ENCODE measurements at places on chromosomes 6 and 20.
A peak's percentile ranks its signal among the peaks of the same experiment; 100 is the strongest.

DNA sequence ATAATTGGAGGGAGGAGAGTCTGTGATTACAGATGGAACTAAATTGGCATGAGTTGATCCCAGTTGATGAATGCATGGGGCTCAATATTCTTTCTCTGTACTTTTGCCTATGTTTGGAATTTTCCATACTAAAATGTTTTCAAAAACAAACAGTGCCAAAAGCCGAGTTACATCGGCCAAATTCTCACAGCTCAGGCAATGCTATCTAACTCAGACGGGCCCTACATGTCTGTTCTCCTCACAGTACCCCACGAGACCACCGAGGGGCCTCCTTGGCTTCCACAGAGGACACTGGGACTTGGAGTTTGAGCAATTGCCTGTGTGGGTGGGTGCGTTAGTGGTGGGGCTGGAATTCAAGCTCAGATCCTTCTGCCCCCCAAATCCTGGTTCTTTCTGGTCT is 413.2 kb downstream of the CDH26 start:
- no peak for DNase-seq

GRCh38 chr6:161272635-161273273 is 1.1 kb downstream of the AGPAT4 start:
- no peak for DNase-seq

GRCh38 chr20:38246357-38247165 is 14.0 kb downstream of the KIAA1755 start:
- no peak for DNase-seq

- DNase-seq: no peak
Observed at GRCh38 chr20:1392443-1392692, 486 bp downstream of the FKBP1A start.

DNA sequence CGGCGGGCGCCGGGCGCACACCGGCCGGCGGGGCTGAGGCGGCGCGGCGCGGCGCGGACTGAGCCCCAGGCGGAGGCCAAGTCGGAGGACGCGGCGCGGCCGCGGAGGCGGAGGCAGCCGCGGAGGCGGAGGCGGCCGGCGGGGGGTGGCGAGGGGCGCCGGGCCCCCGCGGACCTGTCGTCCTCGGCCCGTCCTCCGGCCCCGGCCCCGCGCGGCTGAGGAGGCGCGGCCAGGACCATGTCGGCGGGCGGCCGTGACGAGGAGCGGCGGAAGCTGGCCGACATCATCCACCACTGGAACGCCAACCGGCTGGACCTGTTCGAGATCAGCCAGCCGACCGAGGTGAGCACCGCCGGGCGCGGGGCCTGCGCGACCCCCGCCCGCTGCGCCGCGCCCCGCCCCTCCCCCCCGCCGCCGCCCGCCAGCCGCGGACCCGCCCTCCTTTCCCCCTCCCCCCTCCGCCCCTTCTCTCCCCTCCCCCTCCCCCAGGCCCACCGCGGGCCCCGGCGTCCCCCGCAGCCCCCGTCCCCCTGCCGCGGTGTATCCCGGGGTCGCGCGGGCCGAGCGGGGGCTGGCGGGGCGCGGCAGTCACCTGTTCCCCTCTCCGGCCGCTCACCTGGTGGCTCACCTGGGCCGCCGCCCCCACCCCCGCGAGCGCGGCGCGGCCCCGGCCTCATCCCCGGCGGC is at the start of gene AFDN:
Gene AFDN, plus strand, starts transcription at position 16 of the 687 bp plus-strand sequence. Its CDS starts 222 bp downstream, at position 238.
- peak; percentile 85 for DNase-seq

GRCh38 chr6:144289006-144289405 is 3.9 kb downstream of the UTRN start:
- no peak for DNase-seq

DNA sequence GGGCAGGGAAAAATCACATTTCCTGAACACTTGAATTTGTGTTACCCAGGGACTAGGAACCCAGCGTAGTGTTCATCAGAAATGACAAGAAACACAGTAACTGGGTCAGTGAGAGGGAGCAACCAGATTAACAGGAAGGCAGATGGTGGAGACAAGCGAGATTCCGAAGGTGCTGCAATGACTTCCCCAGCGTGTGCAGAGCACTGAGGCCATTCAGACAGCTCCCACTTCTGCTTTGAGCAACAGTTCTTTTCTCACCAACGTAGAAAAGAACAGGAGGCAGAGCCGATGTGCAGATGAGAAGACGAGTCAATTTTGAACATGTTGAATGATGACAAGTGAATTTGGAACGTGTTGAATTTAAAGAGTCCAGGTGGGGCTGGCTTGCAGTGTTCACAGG is 63.1 kb upstream of the IFNGR1 start:
- no peak for DNase-seq

- DNase-seq: peak; percentile 45
Observed at GRCh38 chr6:142913036-142913510, 31.9 kb downstream of the HIVEP2 start.

DNA sequence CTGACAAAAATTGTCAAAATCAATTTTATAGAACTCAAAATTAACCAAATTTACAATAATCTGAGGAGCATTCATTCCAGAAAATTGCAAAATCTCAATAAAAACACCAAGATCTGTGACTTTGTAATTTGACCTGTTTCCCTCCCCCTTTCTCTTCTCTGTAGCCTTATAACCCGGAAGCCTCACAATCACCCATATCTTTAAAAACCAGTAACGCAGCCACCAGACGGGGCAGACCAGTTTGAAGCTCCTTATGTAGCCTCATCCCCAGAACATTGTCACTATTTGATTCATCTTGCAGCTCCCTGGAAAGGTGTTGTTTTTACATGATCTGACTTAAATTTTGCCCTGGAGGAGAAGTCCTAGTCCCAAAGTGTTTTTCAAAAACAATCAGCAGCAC is 27.5 kb upstream of the TGM6 start:
- no peak for DNase-seq

DNA sequence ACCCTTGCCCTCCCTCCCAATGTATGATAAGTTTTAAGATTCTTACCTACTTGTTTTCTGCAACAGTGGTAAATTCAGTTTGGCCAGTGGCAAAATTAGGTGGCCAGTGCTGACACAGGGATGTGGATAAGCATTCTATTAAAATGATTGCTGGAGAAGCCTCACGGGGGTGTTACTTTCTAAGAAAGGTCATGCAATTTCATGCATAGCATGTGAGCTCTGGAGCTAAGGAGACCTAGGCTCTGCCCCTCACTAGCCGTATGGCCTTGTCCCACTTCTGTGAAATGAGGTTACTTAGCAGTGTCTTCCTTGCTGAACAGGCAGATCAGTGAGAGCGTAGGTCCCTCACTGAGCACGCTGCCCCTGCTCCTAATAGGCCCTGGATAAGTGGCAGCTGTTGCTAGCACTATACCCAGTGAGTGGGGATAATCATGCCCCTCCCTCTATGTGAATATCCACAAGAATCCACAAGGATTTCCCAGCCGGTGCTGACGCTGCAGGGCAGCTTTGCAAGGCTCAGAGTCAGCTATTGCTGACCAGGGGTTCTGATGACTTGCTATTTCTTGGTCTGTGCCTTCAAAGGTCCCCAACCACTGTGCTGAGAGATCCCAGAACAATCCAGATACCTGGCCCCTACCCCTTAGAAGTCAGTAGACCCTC is 86.5 kb upstream of the MRPS10 start:
- DNase-seq: no peak

DNA sequence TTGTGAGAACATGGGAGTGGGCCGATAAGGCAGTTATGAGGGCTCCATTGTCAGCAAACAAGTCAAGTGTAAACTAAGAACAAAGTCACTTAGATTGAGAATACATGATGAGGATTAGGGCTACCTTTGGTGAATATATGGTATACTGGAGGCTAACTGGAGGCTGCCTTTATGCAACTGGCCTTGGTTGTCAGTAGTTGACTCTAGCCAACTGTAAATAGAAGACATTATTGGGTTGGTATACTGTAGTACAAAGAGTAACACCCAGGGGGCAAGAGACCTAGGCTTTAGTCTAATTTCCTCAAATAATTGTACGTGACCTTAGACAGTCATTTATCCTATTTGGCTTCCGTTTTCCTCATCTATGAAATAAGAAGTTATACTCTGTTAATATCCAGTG is 235.2 kb downstream of the ARID1B start:
- no peak for DNase-seq

DNA sequence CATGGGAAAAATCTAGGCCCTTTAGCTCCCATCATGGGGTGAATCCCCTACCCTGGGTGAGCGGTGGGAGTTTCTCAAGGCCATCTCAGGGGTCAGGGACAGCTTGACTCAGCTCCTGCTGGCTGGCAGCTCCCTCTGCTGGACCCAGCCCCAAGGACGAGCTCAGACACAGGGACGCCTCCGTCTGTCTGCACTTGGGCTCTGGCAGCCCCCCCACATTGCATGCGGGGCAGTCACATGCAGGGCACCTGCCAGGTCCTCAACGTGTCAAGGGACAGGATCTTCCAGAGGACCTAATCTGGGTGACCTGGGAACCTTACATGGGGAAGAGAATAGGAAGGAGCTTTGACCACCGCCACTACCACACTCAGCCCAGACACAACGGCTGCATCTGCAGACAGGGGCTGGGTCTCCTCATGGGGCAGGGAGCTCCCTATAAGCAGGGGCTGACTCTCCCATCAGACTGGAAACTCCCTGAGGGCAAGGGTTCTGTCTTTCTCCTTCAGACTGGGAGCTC is 173.4 kb downstream of the MRPL14 start:
- DNase-seq: no peak

DNA sequence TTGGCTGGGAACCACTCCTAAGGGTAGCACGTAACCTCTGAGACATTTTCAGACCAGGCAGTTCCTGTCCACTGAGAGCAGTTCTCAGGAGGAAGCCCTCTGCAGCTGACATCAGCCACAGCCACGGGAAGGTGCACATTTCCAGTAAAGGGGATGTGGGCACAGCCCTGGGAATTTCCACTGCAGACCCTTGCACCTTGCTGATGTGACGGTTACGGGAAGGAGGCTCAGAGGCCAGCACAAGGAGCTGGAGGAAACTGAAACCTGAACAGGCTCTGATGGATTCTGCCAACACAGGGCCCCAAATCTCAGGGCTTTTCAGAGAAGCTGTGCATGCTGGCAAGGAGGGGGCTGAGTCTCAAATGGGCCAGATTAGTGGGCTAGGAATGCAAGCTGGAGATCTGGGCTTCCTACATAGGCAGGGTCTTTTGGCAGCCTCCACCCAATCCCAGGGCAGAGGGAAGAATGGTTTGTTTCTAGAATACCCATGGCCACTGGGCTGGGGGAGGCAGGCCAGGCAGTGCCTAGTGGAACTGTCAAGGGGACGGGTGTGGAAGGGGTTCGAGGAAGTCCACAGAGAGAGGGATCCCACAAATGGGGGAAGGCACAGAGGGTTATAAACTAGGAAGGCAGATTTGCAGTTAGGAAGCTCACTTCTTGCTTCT is 14.2 kb downstream of the EBF4 start:
- no peak for DNase-seq

DNA sequence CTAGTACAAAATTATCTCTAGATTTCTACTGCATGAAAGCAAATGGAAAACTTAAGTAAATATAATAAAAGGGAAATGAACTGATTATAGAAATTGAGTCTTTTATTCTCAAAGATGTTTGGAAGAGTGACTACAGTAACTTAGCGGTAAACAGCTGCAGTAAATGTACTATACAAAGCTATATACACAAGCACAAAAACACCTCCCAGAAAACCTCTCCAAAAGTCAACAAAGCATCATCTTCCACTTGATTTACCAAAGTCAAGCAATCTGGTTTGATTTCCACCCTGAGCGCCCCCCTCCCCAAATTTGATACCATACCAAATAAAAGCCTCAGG is 142.1 kb upstream of the SHLD1 start:
- no peak for DNase-seq

All from GM13977 (cell line).